Fibroblast of the conjunctiva (primary cell): ENCODE measurements at places on chromosomes 7 and 10.

DNA sequence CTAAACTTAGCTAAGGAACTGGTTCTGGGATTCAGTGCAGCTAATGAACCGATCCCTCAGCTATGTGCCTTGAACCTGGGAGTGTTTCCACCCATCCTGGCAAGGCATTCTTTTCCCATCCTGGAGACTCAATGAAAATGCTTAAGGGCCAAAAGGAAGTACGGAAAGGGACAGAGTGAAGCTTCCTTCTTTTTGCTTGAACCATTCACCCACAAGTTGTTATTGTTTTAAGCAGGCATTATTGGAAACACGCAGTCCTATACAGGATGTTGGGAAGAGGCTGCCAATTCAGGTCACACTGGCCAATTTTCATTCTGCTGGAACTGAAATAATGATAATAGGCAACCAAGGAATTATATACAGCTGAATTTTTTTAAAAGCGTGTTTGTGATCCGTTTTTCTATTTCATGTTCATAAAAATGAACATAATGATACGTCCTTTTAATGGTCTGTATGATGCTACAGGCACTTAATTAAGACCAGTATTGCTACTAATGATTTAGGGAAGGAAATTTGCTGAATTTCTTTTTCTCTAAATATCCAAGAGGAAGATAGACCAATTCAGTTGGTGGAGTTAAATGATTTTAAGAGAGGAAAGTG, 57.8 kb upstream of the FZD1 start:
- DNase-seq = no peak

- no peak for DNase-seq
These were observed 118.9 kb upstream of the NRP1 start for GRCh38 chr10:33453081-33454025.

DNA sequence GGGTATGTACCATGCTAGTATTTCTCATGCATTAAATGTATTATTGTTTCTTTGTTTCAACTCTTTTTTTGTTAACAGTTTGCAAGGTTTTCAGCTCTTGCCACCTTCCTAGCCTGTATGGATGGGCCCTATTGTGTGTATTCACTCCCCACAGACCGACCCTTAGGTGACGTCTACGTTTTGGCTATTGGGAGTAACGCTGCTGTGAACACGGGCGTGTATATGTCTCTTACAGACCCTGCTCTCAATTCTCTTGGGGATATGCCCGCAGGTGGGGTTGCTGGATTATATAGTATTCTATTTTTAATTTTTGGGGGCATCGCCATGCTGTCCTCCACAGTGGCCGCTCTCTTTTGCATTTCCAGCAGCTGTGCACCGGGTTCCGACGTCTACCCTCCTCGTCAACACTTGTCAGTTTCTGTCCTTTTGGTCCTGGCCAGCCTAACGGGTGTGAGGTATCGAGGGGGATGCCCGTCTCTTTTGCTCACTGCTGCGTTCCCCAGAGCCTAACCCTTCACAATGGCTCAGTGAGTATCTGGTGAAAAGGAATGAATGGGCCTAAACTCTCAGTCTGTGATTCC, 64.1 kb upstream of the GNA12 start:
- no peak for DNase-seq

- no peak for DNase-seq
These were observed 203.7 kb upstream of the PHYHIPL start for GRCh38 chr10:58972576-58973234.

- no peak for DNase-seq
These were observed 47.0 kb downstream of the DENND2A start for GRCh38 chr7:140593672-140593982.

GRCh38 chr7:141872931-141873330, 31.6 kb upstream of the PRSS37 start:
- no peak for DNase-seq

DNA sequence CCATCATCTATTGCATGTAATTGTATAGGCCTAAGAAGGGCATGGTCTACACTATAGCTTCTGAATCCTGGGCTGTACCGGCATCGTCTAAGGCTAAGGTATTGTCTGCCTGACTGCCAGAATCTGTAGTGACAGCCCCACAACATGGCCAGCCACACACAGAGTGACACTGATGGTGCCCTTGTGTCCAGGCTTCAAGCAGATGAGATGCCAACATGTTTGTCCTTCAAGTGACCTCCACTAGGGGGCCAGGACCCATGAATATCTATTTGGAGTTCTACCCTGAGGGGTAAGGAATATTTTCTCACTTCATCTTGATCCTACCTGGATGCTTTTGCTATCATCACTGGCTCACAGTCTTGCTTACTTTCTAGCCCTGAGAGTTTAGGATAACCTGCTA, 1.5 kb downstream of the CYP3A7 start:
- no peak for DNase-seq

- no peak for DNase-seq
These were observed 98.7 kb downstream of the NOC3L start for GRCh38 chr10:94264085-94264484.

GRCh38 chr10:122182308-122182707, 88.8 kb upstream of the BTBD16 start:
- DNase-seq = no peak
